Stimulated activated CD4-positive, alpha-beta T cell treated with anti-CD3 and anti-CD28 coated beads, Interleukin-2, amount 100 ng/mL, for 24 hours (primary cell): ENCODE measurements at places on chromosomes 11 and 22.

DNA sequence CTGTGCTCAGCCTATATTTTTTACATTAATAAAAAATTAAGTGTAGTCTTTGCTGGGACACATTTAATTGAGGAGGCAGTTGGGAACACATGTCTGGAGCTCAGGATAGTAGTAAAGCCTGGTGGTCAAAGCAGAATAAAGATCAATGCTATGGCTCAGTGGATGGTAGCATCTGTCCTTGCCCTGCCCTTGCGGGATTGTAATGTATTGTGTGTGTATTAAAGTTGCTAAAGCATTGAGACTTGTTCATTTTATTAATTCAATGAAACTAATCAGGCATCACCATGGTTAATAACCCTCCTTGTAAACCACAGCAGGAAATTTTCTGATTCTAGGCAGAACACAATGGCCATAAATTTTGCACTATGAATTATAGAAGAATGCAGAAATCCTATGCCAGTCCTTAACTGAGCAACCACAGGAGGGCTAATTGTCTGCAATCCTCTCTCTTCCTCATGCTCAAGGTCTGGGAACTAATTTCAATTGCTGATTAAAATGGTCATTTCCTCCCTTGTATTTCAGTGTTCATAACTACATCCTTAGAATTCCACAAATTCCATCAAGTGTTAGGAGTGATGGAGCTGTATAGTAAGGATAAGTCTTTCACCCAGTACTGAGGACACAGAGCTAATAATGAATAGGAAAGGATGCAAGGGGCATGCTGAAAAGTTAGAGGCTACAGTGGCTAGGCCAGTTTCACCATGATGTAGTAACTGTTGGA lies 403.2 kb upstream of the DDI1 start:
- DNase-seq = no peak

GRCh38 chr22:35589756-35590093 lies 27.4 kb downstream of the MB start:
- DNase-seq = no peak

GRCh38 chr11:117621226-117621625 lies 175.8 kb downstream of the DSCAML1 start:
- DNase-seq = peak; percentile 16

- no peak for DNase-seq
These were observed 252.4 kb downstream of the GRM5 start for GRCh38 chr11:88813233-88813915.

DNA sequence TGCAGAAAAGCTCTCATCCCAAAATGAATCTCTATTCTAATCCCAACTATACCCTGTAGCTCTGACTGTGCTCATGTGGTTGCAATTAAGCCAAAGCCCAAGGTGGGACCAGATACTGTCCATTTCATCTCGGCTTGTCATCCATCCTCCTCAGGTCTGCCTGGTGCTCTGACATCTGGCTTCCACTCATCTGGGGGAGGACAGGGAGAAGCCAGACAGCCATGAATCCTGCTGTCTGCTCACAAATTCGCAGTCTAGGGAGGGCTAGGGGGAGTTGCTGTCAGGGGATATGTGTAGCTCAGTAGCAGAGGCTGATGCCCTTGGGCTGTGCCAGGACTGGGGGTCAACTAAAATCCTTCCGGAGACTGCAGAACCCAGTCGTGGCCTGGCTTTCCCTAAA lies 167.1 kb downstream of the ETS1 start:
- no peak for DNase-seq

DNA sequence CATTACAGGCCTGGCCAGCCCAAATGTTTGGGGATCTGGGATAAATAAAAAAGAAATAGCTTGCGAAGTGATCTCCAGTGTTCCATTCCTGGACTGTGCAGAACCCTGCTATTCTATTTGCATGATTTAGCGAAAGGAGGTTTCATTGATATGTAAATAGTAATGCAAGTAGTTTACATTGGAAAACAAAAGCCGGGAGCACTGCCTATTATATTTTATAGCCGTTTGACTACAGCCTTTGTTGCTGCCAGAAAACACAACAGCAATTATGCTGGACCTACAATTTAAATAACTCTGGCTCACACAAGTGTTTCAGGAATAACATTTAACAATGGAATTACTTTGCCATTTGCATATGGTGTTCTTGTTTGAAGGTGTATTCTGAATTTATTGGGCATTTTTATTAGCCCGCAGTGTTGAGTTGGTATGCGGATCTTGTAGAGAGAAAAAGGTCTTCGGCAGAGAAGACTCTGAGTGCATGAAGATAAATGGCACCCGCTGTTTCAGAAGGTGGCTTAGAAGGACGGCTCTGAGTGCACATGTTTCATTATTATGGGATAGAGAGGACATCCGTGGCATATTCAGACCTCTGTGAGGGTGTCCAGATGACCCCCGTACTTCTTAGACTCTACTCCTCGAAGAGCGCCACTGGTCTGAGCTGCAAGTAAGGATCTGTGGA lies 315.0 kb downstream of the BRD1 start:
- no peak for DNase-seq

DNA sequence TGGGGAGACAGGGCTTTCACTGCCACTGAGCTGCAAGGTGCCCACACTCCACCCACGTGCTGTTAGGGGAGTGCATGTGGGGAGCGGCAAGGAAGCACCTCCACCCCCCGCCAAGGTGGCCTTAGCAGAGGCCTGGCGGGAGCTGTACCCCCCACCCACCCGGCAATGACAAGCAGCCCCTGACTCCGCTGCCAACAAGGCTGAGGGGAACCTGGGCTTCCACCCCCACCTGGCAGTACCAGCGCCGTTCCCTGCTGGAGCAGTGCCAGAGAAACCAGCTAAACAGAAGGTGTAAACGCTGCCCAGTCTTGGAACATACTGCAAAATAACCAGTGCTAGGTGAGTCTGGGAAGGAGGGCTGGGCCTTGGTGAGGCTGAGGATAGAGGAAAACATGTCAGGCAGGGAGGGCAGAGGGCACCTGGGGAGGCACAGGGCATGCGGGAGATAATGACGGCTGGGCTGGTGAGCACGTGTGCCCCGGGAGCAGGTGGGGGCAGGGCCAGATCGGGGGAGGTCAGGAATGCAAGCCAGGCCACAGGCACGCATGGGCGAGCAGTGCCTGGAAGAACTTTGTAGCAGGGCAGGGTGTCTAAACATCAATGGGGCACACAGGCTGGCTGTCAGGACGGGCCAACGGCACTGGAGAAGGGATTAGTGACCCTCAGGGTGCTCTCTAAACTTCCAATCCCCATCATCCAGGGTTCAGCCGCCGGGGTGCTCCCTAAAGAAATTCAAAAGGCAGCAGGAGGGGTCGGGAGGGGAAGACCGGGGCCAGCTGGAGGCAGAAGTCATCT lies 6.6 kb downstream of the CERK start:
- DNase-seq = no peak

DNA sequence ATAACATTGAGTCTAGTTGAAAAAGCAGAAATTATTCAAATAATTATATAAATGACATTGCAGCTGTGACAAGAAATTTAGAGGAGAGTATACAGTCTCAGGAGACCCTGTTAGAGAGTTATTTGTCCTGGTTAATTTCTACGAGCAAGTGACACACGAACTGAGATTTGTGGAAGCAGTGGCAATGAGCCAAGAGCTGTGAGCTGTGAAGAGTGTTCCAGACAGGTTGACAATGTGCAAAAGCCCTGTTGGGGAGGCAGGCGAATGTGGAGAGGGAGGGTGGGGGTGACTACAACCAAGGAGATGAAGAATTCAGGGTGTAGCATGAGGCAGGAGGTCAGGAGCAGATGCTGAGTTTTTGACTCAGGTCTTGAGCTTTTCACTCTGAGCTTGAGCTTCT lies 620.2 kb upstream of the TENM4 start:
- no peak for DNase-seq

DNA sequence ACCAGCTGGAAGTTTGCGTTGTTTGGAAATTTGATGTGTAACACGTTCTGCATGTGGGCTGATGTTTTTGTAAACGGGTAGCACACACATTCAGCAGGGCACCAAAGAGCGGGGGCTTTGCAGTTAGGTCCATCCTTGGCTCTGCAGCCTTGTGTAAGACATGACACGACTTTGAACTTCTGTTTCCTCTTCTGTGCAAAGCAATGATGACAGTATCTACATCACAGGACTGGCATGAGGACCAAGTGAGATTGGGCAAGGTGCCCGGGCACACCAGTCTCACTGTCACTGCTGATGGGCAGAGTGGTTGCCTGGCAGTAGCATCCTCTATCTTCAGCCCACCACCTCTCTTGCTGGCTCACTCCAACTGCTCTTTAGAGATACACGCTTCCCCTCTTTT lies 3.3 kb downstream of the TCN2 start:
- no peak for DNase-seq

- no peak for DNase-seq
These were observed 1.8 kb downstream of the ST3GAL4 start for GRCh38 chr11:126357055-126357962.

DNA sequence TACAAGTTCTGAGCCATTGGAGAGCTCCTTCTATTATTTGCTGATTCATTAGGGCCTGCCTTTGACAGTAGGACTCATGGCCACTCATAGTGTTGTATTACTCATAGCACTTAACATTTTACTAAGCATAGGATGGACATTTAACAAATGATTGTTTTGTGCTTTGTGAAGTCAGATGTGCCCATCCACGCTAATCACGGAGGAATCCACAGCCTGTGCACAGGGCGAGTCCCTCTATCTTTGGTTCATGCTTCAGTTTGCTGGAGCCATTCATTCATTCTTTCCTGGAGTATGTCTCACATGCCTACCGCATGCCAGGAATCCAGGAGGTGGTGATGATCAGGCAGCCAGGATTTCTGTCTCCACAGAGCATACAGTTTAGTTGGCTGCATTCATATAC lies 254.1 kb downstream of the NTM start:
- no peak for DNase-seq

- DNase-seq = no peak
These were observed 56.4 kb upstream of the PGR start for GRCh38 chr11:101185985-101186384.

- peak; percentile 58 for DNase-seq
These were observed 48.3 kb downstream of the MYH9 start for GRCh38 chr22:36339171-36340065.

GRCh38 chr22:35299217-35299672 lies 449 bp upstream of the TOM1 start:
- DNase-seq = no peak

- peak; percentile 54 for DNase-seq
These were observed 240.6 kb downstream of the ETS1 start for GRCh38 chr11:128346804-128347203.

DNA sequence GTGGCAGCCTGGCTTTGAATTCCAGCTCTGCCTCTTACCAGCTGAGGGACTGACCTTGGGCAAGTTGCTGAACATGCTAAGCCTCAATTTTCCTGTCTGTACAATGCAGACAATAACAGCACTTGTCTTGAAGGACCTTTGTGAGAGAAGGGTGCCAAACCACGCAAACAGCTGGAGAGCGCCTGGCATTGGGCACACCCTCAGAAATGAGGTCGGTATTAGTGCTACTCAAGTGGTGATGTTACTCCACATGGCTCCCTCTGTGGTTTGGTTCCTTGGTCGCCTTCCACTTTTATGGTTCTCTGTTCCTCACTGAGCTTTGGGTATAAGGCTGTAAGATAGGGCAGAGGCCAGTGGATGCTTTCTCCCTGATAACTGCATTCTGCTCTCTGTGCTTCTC lies 8.2 kb downstream of the UBASH3B start:
- DNase-seq = no peak

DNA sequence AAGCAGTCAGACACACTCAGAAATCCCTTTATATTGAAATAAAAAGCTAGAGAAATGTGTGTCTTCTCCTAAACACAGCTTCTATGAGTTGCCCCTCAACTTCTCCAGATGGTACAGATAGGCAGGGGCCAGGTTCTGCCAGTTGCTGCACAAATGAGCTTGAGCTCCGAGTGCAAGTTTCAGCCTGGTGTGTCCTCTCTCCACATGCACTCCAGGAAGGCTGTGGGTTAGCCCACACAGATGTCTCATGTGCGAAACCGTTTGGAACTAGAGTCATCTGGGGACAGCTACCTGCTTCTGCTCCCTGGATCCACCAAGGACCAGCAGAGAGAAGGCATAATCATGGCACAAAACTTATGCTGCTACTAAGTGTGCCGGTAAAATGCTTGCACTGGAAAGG lies 812.6 kb downstream of the OPCML start:
- no peak for DNase-seq

DNA sequence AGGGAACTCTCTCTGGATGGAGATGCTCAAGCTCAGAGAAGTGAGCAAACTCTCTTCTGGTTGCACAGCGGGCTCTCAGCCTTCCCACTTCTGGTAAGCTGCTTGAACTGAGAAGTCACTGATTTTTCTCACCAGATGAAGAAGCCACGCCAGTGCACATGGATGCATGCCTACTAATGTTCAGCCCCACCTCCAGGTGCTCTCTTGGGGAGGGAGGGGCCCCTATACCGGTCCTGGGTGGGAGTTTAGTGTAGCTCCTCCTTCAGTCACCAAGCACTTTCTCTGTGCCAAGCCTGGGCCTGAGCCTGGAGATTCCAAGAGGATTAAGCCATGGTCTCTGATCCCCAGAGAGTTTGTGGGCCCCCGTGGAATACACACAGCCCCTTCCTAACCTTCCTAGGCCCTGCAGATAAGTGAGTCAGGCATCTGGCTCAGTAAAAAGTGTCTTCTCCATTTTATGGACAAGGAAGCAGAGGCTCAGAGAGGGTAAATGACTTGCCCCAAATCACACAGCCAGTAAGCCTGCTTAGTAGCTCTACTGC lies 142.2 kb downstream of the ST3GAL4 start:
- DNase-seq = no peak

DNA sequence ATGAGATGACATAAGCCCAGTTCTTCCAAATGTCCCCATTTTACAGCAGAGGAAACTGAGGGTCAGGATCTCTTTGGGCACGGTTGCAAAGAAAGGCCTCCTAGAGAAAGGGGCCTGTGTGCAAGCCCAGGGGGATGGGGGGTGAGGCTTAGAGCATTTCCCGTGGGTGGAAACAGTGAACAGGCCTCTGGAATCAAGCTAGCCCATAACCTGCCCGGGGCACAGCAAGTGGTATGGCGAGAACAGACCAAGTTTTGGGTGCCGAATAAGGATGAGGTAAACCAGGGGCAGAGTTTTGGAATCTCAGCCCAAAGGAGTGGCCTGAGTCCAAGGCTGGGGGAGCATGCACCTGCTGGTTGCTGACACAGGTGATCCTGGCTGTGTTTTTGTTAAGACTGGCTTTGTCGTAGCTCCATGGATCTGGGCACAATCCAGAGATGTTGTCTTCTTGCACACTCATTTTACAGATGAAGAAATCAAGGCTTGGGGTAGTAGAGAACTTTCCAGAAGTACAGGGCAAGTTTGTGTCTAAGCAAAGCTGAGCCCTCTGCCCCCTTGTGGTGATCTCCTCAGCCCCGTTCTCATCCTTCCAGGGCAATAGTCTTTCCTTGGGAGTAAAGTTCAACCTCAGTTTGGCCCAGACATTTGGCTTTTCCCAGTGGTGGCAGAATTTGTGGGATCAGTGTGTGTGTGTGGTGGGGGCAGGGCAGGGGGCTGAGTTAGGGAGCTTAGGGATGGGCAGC lies 53.5 kb upstream of the MYEOV start:
- no peak for DNase-seq

GRCh38 chr22:29152045-29152953 lies 53.4 kb upstream of the EMID1 start:
- DNase-seq = no peak

GRCh38 chr11:100930185-100930778 lies 199.3 kb downstream of the PGR start:
- no peak for DNase-seq
